Activated CD4-positive, alpha-beta T cell treated with anti-CD3 and anti-CD28 coated beads, Interleukin-2, amount 50 U/mL, for 24 hours (primary cell): ENCODE measurements at places on chromosomes 5 and 9.

GRCh38 chr5:126354012-126354857, 69.0 kb upstream of the GRAMD2B start:
- DNase-seq, result no peak

- no peak for DNase-seq
Measured at GRCh38 chr9:96075757-96076156, 200.3 kb downstream of the ERCC6L2 start.

DNA sequence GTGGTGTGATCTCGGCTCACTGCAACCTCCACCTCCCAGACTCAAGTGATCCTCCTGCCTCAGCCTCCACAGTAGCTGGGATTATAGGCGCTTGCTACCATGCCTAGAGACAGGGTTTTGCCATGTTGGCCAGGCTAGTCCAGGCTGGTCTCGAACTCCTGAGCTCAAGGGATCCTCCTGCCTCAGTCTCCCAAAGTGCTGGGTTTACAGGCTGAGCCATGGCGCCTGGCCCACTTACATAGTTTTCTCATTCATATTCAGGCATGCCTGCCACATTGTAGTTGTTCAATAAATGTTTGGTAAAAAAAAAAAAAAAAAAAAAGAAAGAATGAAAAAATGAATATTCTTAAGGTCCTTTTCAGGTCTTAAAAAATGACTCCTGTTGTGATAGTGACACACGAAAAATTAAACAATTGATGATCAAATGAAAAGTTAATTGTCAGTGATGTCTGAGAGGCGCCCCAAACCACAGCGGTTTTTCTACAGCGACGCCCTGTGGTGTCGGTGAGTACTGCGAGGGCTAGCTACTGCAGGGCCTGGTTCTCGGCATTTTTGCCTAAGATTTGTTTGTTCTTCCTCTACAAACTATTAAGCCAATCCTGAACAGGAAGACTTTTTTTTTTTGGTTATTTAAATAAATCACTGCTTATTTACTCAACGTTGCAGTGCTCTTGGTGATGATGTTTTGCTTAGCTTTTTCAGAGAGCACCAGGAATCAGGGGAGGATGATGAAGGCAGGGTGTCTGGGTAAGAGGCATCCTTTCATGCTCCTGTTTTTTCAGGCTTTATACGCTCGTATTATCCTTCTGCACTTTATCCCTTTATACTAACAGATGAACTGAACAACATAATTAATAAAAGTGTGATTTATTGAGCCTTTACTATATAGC, 67.0 kb upstream of the DPYSL3 start:
- DNase-seq, result no peak

DNA sequence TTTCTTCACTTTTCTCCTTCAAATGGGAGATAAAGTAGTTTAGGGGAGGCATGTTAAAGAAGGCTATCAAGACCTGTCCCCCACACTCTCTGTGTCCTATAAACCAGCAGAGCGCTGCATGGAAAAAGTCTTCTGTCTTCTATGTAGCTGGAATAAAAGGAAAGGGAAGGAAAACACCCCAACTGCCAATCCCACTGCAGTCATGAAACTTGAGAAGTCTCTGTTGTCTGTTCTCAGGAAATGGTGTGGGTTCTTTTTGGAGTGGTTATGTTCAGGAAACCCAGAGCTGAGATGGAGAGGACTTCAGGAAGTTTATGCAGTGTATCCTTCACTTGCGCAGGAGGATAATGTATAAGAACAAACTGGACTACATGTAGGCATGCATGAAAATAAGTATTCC, 274.3 kb downstream of the GAS1 start:
- no peak for DNase-seq

DNA sequence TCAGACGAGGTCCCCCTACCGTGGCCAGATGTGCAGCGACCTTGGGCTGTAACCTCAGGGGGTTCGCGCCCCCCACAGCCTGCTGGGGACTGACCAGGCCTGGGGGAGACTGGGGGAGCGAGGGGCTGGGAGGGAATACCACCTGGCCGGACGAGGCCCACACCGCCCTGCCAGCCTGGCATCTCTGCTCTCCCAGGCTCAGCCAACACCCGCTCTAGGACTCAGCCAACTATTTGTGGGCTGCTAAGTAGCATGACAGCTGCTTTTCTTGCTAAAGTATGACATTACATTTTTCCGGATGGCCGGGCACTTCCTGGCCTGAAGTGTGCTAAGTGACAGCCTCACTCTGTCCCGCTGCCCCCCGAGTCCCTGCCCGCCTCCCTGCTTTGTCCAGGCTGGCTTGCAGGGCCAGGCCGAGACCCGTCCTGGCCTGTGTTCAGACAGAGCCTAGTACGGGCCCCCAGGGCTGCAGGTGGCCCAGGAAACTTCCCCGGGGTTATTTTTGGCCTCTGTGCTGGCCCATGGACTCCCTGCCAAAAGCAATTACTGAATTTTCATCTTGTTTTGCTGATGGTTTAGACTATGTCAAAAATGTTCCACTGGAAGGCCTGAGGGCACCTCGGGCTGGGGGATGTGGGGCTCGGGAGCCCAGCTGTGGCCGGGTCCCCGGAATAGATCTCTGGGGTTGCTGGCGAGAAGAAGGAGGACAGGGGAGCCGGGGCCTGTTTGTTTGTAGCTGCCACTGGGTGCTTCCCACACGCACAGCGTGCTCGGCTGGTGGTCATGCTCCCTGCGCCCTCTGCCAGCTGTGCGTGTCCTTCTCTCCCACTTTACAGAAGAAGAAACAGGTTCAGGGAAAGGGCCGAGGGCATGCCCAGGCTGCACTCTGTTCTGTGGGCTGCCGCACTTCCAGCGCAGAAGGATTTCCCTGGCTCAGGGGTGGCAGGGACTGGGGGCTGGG, 13.4 kb upstream of the SLC2A6 start:
- no peak for DNase-seq

- DNase-seq, result no peak
Measured at GRCh38 chr5:143156086-143156485, 247.4 kb downstream of the NR3C1 start.

DNA sequence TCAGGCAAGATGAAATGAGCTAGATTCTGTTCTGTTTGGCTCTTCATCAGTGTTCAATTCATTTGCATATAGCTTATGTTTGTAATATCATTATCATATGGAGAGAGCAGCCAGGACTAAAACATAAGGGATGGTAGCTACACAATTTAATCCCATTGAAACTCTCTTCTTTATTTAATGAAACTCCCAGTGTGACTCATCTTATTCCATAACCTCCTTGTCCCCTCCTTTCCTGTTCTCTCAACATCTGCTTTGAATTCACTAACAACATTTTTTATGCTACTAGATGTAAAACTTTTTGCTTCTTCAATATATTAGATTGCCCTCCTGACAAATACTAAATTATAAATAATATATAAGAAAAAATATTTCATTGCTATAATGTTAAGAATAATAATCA, 1823.4 kb downstream of the MAT2B start:
- DNase-seq, result no peak

DNA sequence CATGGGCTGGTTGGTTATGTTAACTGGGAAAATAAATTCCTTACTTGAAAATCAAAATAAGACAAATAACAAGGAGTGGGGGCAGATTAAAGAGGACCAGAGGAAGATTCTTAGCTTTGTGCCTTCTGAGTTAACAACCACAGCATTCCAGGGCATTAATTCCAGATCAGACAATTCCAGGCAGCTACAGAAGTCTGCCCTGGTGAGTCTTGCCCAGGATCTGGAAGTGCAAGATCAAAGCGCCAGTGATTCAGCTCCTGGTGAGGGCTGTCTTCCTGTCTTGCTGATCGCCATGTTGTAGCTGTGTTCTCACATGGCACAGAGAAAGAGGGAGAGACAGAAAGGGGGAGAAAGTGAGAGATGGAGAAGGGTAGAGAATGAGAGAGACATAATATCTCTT, 65.6 kb downstream of the ANXA2R start:
- no peak for DNase-seq

GRCh38 chr5:96252596-96252995, 180.5 kb downstream of the PCSK1 start:
- DNase-seq, result no peak

DNA sequence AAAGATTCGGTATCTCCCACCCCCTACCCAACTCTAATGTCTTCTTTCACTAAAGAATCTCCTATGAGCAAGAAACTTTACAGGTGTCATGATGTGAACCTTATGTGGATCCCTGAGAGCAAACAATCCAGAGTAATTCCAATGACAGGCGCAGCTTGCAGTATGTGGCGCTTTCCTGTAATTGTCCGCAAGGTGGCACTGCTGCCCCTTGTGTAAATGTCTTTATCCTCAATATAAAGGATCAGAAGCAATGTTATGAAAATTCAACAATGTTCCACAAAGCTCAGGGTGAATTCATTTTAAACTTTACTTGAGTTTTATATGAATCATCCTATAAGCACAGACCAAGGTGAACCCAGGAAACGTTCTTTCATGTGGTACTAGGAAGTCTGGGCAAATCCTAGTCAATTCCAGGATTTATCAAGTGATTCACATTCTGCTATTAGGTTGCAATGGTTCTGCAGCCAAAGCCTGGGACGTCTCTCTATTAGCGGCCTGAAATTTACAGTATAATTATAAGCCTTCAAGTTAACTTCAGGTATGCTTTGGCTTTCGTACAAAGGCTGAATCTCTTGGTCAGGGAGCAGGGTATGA, 113.7 kb downstream of the TRPM6 start:
- DNase-seq, result peak; percentile 35

- no peak for DNase-seq
Measured at GRCh38 chr9:7284517-7284916, 515.1 kb downstream of the DMAC1 start.

- no peak for DNase-seq
Measured at GRCh38 chr5:132342291-132343180, 27.0 kb upstream of the SLC22A5 start.

GRCh38 chr9:135050072-135050990, 37.1 kb upstream of the OLFM1 start:
- DNase-seq, result no peak

GRCh38 chr5:107794741-107795140, 124.0 kb upstream of the EFNA5 start:
- no peak for DNase-seq

- DNase-seq, result no peak
Measured at GRCh38 chr5:130555429-130555828, 609.6 kb downstream of the HINT1 start.

GRCh38 chr9:37787059-37787458, 2.2 kb upstream of the EXOSC3 start:
- DNase-seq, result no peak

- no peak for DNase-seq
Measured at GRCh38 chr9:77726289-77726688, 78.2 kb upstream of the GNA14 start.

GRCh38 chr9:97431549-97432143, 19.8 kb downstream of the TDRD7 start:
- no peak for DNase-seq

DNA sequence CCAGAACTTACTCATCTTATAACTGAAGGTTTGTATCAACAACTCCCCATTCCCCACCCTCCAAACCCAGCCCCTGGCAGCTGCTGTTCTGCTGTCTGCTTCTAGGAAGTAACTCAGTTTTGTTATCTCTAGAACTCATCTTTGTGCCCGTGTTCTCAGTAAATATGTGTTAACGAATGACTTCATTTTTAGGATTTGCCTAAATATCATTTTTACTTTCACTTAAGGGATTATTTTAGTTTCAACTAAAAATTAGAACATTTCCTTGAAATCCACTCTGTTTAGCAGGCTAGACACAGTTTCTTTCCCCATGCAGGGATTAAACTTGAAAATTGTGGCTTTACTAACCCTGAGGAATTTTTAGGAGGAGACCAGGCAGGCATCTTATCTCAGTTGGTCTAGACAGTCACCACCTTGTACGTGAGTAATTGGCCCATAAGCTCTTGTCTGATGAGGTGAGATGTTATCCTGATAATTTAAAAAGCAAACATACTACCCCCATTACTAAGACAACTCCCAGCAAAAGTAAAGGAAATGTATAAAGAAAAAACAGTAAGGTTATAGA, 68.2 kb upstream of the TNFAIP8 start:
- no peak for DNase-seq

DNA sequence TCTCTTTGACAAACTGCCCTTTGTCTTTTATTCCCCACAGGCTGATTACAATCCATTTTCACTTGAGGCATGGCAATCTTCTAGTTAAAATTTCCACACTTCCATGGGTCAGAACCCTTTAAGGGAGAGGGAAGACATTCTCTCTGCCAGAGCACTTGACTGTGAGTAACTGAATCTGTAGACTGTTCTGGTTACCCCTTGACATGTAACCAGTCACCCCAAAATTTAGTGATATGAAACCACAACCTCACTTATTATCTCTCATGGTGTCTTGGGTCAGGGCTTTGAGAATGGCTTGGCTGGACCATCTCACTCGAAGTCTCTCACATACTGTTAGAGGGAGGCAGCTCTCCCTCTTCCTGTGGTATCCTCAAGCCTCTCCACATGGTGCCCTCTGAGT, 14.0 kb downstream of the ITGA2 start:
- no peak for DNase-seq

DNA sequence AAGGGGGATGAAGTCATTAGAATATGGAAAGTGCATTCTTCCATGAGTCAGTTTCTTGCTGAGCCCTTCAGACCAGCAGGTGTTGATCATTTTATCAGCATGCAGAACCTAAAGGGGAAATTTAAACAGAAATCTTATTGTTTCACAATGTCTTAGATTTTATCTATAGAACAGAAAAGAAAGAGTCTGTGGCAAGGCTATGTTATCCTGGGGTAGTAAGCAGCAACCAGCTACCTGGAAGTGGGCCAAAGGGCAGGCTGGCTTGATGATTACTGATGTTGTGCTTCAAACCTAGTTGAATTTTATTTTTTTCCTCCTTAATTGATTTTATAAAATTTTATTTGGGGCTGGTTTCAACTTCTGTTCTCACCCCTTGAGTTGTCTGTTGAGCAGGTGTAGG, 101.5 kb downstream of the LRRC70 start:
- DNase-seq, result no peak

DNA sequence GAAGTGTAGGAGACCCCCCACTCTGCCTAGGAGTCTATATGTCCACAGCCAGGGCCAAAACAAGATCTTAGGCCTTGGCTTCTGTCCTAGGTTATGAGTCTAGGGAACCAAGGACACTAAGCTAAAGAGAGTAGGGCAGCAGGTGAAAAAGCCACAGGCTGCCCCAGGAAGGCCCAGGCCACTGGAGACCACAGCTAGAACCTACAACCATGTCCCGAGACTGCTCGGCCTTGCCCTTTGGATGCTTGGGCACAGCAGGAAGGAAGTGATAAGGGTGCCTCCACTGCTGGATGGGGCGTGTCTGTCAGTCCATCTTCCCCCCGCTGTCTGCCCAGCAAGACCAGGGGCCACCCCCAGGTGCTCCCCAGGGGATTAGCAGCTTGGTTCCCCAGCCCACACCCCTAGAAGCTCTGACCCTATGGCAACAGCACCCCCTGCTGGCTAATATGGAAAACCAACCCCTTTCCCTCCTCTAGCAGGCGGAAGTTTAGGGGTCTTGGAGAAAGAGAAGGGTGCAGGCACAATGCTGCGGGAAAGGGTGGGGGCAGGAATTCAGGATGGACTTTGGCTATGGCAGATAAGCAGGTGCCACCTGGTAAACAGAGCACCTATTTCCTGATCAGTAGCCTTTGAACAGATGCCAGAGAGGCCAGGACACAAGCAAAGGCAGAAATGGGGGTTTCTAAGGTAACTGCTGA, 10.5 kb upstream of the IRF1 start:
- DNase-seq, result peak; percentile 74

- DNase-seq, result no peak
Measured at GRCh38 chr9:87732344-87732743, 6.4 kb downstream of the CTSL start.

- no peak for DNase-seq
Measured at GRCh38 chr9:91948597-91949391, 1.2 kb downstream of the ROR2 start.
